ENCODE measurements at places on chromosomes 11 and 22.

DNA sequence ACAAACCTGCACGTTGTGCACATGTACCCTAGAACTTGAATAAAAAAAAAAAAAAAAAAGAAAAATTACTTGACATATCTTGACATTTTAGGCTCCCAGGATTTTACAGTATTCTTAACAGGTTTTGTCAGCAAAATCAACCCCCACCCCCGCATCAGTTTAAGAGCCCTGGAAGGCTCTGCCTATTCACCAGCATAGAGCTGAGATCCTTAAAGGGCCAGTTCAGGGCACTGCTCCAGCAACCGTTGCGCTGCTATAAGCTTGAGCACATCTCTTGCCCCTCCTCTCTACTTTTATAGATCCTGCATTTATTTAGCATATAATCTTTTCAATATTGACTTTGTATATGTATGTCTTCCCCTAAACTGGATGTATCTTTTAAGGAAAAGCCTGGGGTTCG is 697 bp upstream of the PAFAH1B2 start:
- DNase-seq: no peak

DNA sequence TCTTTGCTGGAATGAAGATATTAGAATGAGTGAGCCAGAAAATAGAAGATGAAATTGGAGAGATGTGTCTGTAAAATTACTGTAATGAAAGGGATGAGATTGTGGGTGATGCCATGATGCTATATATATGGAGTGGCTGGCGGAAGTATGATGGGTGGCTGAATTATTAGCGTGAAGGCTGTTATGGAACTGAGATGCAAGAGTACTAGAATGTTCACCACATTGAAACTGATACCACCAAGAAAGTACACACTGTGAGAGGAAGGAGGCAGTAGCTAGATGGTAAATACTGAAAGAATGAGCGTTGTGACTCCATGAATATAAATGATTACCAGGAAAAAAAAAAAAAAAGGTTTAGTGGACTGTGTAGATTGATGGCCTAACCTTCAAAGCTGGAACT is 411.9 kb downstream of the CNTN5 start:
- no peak for DNase-seq

- DNase-seq: no peak
These were observed 178.4 kb upstream of the E2F8 start for GRCh38 chr11:19419021-19419750.

GRCh38 chr11:48307760-48308386 is 1.9 kb downstream of the OR4S1 start:
- DNase-seq: peak; percentile 64

- DNase-seq: no peak
These were observed 30.6 kb downstream of the SREBF2 start for GRCh38 chr22:41863472-41863871.

GRCh38 chr11:121723246-121723741 is 270.5 kb upstream of the SORL1-AS1 start:
- no peak for DNase-seq

- no peak for DNase-seq
These were observed 11.3 kb downstream of the LMO1 start for GRCh38 chr11:8252388-8252787.

- DNase-seq: no peak
These were observed 8.7 kb upstream of the EFCAB6 start for GRCh38 chr22:43820651-43821305.

DNA sequence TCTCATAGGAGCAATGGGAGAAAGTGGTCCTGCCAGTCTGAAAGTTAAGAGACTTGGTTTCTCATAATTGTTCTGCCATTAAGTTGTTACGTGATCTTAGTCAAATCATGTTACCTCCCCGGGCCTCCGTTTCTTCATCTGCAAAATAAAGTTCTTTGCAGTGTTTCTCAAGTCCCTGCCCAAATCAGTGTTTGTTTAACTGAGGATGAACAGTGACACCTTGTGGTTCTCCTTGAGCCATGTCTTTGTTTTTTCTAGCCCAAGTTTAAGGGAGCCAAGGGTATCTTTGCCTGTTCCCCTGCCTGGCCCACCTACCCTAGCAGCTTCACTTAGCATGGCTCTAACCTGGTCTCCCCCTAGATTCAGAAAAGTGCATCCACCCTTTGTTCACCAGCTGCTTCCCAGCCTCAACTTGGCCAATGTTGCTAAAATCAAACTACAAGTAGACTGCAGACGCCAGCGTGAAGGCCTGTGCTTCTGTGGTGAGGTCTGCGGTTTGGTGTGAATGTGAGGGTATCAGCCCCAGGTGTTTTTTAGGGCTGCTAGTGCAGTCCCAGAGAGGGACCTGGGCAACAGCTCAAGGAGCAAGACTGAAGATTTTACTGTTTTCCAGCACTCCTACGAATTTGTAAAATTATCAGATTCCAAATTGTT is 35.5 kb downstream of the FZD4 start:
- no peak for DNase-seq

GRCh38 chr11:79080551-79080950 is 360.3 kb downstream of the TENM4 start:
- no peak for DNase-seq

DNA sequence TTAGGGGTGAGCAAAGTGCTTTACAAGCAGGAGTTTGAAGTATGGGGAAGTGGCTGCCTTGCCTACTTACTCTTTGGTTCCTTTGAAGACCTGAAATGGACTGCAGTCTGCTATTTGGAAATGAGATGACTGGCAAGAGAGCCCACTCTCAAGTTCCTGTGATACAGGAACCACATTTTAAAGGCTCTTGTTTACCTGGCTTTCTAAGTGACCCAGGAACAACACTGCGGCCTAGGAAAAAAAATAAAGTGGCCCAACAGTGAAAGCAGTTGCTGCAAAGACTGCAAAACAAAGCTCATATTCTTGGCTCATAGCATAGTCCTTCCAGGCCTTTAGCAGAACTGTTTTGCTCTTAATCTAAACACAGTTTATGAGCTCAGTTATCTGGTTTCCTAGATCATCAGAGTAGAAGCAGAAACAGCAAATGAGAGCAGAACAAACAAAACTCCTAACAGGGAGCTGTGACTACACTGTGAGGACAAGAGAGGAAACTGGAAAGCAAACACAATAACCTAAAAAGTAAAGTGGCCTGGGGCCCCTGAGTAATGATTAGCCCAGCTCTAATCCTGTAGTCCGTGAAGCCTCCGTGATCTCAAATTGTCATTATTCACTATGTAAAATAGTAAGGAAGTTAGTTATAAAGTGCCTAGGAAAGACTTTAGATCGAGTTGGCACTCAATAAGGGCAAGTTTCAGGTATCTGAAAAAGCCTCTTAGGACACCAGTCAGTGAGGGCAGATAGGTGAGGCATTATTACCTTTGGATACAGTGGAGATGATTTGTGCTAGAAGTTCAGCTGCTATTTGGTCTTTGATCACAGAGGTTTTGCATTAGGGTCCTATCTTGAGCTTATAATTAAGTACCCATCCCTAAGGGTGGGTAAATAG is 11.5 kb downstream of the CCDC117 start:
- DNase-seq: no peak

DNA sequence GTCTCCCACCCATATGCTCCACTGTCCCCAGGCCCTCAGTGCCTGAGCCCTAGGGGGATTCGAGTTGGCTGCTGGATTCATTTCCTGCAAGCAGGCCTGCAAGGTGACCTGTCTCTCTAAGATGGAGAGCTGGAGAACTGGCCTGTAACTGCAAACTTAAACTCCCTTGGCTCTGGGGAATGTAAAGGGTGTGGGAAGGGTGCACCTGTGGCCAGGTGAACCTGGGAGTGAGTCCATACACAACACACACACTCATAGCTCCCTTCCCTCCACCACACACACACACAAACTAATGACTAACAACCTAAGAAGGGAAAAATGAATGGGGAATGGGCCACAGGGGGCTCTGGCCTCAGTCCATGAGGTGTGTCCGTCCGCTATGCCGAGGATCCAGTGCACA is 14.5 kb downstream of the SMTNL1 start:
- DNase-seq: no peak

DNA sequence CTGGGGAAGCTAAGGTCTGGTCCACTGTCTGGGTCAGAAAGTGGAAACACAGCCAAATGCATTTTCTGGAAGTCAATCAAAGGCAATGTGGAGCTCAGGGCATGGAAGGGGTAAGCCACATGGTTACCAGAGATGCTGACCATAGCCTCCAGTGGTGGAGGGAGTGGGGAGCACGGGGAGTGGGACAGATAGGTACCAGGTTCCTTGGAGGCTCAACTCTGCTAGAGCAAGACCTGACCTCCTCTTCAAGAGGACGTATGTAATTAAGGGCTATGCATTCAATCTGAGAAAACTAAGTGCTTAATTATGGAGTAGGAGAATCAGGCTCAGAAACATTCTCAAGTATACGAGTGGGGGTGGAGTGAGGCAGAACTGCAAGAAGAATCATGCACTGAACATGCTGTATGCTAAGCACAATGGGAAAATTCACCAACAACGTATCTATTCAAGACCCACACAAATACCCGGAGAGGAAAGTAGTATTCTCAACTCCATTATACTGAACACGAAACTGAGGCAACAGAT is 65.2 kb upstream of the PHOX2A start:
- DNase-seq: no peak

GRCh38 chr22:30251711-30252110 is 5.2 kb upstream of the LIF start:
- no peak for DNase-seq

GRCh38 chr11:132704781-132705375 is 827.4 kb downstream of the OPCML start:
- no peak for DNase-seq

GRCh38 chr11:64008914-64009633 is 22.8 kb downstream of the OTUB1 start:
- no peak for DNase-seq

GRCh38 chr22:45887202-45888131 is 89.5 kb downstream of the WNT7B start:
- DNase-seq: no peak

DNA sequence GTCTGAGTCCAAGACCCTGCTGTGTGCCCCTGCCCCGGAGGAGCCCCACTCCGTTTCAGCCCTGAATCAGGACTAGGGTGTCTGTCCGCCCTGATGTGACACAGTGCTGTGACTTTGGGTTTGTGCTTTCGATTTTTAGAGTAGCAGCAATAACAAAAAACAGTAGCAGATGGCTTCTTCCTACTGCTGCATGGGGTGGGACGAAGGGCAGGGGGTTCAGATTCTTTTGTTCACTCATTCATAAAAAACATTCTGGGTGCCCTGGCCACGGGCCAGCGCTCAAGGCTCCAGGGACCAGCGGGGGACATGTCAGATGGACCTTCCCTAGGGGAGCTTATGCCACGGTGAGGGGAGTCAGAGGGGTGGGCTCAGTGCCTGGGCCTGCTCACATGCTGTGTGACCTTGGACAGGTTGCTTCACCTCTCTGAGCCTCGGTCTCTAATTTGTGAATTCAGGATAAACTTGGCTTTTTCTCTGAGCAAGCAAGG is 24.6 kb upstream of the PRR5 start:
- DNase-seq: no peak

DNA sequence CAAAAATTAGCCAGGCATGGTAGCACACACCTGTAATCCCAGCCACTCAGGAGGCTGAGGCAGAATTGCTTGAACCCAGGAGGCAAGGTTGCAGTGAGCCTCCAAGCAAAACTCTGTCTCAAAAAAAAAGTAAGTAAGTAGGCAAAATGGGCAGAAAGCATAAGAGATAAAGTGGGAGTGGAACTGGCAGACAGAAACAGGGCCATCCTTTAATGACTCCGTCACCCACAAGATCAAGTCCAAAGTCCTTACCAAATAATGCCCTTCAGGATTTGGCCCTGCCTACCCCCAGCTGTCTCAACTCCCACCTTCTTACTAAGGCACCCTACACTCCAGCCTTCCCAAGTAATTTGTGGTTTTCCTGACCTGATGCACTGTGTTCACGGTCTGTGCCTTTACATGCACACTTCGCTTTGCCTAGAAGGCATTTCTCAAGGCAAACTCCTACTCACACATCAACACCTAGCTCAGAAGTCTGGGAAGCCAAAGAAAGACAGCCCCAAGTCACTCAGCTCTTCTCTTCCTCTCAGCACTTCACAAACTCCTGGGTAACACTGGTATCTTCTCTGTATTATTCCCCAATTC is 6.1 kb downstream of the MAPK1 start:
- no peak for DNase-seq

GRCh38 chr11:1896923-1897322 is 5.2 kb upstream of the PRR33 start:
- no peak for DNase-seq

GRCh38 chr11:123166071-123166559 is 28.9 kb downstream of the CLMP start:
- no peak for DNase-seq

DNA sequence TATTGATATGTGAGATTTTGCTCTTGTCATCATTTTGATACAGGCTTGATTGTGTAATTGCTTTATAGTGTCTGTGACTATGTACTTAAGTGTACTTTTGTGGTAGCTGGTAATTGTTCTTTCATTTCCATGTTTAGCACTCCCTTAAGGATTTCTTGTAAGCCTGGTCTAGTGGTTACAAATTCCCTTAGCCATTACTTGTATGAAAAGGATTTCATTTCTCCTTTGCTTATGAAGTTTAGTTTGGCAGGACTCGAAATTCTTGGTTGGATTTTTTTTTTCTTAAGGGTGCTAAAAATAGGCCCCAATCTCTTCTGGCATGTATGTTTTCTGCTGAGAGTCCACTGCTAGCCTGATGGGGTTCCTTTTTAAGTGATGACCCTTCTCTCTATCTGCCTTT is 346.8 kb downstream of the JRKL start:
- DNase-seq: no peak

DNA sequence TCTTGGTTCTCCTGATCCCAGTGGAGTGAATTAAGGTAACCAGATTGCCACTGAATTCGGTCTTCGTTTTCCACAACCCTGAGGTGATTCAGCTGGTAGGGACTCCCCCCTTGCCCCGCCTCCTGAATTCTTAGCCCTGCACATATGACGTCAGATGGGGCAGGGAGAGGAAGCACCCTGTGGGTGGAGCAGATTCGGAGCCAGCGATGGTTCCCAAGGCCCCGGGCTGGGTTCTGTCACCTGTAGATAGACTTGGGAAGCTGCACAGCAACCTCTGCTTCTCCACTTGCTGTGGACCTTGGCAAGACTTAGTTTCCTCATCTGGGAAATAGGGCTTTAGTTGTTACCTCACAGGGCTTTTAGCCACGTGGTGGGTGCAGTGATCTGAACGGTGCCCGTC is 67.8 kb downstream of the CTTN start:
- no peak for DNase-seq

GRCh38 chr11:36141196-36141953 is 147.8 kb downstream of the COMMD9 start:
- DNase-seq: no peak

GRCh38 chr11:44333271-44334218 is 23.6 kb upstream of the ALX4 start:
- no peak for DNase-seq

DNA sequence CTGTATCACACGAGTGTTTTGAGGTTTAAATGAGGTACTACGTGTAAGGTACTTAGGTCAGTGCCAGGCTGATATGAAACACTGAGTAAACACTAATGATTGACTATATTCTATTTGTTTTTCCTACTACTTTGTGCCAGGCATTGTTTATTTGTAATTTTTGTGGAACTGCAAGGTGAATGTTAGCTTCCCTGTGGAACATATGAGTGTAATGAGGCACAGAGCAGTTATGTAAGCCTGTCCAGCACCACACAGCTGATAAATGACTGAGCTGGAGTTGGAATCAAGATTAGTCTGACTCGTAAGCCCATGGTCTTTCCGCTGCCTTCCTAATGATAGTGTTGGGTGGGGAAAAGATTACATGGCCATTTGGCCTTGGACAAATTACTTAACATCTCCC is 5.9 kb downstream of the SLC37A2 start:
- DNase-seq: no peak

- no peak for DNase-seq
These were observed 26.5 kb downstream of the ABTB2 start for GRCh38 chr11:34331329-34331728.

GRCh38 chr22:22655452-22656290 is 11.3 kb downstream of the GGTLC2 start:
- no peak for DNase-seq

GRCh38 chr22:20092477-20092854 is 12.4 kb downstream of the DGCR8 start:
- no peak for DNase-seq
